ENCODE measurements at places on chromosomes 2 and 18.

- DNase-seq = no peak
Measured at GRCh38 chr2:170660409-170660808, 54.7 kb upstream of the SP5 start.

GRCh38 chr18:446941-447560, 53.5 kb downstream of the COLEC12 start:
- DNase-seq = no peak

- DNase-seq = no peak
Measured at GRCh38 chr18:3935305-3935704, 485.3 kb downstream of the TGIF1 start.

DNA sequence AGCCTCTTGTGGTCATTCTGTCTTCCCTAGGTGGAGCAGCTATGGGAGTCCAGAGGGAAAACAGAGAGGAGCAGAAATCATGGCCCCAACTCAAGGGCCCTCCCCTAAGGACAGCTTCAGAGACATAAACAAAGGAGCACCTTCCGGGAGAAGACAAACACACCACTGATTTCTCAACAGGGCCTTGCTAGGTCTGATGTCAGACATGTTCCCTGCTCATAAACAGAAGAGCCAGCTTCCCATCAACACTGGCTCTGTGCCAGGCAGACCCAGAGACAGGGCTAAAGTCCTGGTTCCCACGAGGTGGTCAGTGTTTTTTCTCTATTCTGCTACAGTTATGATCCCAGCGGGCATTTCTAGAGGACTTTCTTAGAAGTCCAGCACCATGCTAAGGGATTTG, 19.3 kb downstream of the CXCR2 start:
- DNase-seq = no peak

DNA sequence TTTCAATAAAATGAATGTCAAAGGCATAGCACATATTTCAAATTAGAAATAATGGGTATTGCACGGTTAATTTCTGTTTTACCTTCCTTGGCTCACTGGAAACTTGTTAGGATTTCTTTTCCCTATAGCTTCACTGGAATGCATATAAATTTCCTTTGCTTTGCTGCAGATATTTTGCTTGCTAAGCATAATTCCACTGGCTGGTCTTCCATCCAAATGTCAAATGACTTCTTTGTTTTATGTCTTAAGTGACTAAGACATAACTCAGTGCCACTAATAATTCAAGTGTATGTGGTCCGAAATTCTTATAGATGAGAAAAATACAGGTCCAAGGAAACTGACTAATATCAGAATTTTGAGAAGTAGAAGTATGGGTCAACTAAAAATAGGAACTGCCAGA, 182.8 kb upstream of the PGAP1 start:
- no peak for DNase-seq

DNA sequence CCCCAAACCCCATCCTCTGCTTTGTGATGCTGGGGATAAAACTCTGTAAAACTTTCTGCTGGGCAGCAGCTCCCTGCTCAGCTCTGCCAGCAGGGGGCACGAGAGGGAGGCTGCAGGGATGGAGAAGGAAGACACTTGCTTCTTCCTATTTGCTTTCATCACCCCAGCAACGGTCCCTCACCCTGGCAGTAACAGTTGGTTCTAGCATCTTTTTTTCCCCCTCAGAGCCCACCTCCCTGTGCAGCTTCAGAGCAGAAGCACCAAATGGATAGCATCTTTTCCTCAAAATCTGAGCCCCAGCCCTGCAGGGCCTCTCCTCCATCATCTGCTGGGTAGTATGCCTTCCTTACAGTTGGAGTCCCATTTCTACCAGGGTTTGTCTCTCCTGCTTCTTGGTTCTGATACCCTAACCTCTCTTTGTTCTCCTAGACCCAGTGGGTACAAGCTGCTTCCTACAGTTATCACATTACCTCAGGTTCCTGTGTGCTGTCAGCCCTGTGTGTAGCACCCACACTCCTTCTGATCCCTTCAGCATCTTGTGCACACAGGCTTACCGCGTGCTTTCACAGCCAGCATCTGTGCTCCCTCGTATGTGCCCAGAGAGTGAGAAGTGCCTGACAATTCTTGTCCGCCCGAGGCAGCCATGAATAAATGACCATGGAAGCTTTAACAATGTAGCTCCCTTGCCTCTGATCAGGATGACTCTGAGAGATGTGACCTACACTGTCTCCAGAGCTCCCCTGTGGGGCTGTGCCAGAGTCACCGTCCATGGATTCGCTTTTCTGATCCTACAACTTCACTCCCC, 14.5 kb downstream of the CKAP2L start:
- peak; percentile 39 for DNase-seq

- DNase-seq = no peak
Measured at GRCh38 chr2:127219171-127220070, 678 bp downstream of the CYP27C1 start.

DNA sequence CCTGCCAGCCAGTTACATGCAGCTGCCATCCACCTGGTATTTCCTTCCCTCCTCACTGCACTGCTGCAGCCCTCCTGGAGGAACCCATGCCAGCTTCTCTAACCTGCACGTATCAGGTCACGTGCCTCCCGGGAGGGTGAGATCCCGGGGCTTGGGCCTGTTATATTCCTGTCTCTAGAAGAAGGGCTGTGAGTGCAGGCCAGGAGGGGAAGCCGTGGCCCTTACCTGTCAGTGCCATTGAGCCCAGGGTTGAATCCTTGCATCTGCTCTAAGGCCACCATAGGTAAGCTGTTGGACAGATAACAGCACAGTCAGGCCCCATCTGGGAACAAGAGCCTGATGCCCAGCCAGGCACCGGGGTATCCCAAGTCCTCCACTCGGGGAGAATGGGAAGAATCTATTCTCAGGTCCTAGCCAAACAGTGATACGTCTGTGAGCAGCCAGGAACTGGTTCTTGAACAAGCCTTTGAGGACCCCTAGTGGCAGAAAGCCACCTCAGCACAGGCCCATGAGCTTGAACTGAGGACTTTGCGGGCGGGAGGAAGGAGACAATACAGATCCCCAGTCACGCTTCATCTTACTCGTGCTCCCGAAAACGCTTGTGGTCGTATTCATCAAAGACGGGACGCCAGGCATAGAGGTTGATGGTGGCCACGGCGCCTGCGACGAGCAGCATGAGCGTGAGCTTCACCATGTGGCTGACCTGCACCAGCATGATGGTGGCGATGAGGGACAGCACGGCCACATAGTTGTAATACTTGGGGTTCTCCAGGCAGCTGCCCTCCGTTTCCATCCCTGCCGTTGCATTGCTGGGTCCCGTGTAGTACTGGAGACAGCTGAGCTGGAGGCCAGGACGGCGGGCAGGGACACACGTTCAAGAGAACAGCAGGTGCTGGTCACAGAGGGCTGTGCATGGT, 34.4 kb downstream of the CENPO start:
- DNase-seq = peak; percentile 69

DNA sequence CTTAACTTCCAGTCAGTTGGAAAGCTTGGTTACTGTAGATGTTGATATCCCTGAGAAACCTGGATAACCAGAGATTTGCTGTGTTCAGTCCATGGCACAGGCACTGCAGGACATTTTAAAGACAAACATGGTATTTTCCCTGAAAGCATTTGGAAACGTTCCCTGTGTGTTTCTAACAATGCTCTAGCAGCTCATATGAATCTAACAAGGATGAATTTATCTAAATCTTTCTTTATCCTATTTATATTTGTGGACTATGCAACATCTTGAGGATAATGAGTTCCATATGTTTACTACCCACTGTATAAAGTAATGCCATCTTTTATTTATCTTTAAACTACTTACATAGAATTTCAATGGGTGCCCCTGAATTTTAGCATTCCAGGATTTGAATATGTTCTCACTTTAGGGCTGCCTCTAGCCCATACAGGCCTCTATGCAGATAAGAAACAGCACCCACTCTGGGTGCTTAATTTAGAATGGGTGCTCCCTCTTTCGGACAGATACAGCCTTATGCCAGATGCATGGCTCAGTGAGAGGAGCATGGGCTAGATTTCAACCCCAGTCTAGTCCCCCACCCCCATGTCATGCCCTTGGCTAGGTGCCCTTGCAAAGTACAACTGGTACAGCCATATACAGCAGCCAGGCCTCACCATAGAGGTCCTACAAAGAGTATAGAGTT, 50.6 kb upstream of the NEMP2 start:
- DNase-seq = no peak

- no peak for DNase-seq
Measured at GRCh38 chr2:151678849-151679248, 55.4 kb downstream of the NEB start.
